ENCODE measurements at places on chromosomes 16 and 17.

DNA sequence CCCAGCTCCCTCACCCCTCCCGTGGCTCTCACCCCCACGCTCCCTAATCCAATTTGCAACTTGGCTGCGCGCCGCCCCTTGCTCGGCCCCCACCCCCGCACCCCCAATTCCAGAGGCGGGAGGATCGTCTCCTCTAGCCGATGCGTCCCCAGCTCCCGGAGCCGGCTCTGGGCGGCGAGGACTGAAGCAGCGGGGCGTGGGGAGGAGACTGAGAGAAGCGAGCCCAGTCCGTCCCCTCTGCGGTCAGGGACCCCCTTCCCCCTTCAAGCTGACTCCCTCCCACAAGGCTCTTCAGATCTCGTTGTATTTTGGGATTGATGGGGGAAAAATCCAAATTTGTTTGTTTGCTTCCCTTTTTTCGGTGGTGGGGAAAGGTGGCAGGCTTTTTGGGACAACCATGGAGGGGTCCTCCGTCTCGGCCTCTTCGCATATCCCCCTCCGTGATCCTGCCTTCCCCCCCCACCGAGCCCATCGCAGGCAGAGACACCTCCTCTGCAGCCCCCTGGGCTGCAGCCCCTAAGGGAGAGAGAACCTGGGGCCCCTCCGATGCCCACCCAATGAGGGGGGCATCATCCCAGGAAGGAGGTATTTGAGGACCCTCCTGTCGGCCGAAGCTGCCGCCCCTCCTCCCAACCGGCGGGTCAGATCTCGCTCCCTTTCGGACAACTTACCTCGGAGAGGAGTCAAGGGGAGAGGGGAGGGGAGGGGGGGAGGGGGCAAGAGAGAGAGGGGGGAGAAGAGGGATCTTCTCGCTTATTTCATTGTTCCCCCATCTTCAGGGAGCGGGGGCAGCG, 466 bp downstream of the NEUROD2 start:
- DNase-seq = no peak

GRCh38 chr17:6420173-6420641, 14.7 kb downstream of the AIPL1 start:
- DNase-seq = peak; percentile 44

GRCh38 chr17:75191584-75191983, 8.8 kb upstream of the SUMO2 start:
- peak; percentile 75 for DNase-seq

GRCh38 chr16:64313726-64314125, 808.1 kb downstream of the CDH11 start:
- no peak for DNase-seq

- DNase-seq = no peak
Measured at GRCh38 chr16:56532714-56533113, 12.9 kb upstream of the BBS2 start.

DNA sequence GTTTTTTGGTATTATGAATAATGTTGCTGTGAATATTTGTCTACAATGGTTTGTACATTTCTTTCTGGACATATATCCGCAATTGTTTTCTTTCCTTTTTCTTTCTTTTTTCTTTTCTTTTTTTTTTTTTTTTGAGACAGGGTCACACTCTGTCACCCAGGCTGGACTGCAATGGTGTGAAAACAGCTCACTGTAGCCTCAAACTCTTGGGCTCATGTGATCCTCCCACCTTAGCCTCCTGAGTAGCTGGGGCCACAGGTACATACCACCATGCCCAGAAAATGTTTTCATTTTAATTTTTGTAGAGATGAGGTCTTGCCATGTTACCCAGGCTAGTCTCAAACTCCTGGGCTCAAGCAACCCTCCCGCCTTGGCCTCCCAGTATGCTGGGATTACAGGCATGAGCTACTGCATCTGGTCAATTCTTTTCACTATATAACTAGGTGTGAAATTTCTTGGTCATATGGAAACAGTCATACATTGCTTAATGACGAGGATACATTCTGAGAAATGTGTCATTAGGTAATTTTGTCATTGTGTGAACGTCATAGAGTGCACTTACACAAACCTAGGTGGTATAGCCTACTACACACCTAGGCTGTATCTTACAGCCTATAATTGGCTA, 15.2 kb downstream of the IL21R start:
- no peak for DNase-seq

- DNase-seq = no peak
Measured at GRCh38 chr16:74020095-74020670, 276.4 kb upstream of the PSMD7 start.

DNA sequence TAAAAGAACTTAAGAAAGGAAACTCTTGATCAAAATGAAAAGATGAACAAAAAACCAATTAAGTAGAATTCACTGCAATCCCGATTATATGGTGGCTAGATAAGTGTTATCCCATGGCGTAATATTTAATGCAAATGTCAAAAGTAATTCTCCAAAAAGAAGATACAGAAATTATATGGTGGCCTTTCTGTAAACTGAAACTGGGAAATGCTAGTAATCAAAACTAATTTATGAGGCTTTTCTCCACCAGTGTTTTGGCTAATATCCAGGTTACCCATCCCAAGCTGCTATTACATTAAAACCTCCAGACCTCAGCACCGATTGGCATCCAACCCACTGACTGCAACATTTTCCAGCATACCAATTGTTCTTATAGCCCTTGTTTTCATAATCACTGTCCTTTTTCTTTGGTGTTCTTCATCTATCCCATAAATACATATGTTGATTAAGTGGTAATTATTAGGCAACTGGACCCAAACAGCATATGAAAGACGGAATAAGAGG, 77.2 kb upstream of the TNRC6A start:
- no peak for DNase-seq

DNA sequence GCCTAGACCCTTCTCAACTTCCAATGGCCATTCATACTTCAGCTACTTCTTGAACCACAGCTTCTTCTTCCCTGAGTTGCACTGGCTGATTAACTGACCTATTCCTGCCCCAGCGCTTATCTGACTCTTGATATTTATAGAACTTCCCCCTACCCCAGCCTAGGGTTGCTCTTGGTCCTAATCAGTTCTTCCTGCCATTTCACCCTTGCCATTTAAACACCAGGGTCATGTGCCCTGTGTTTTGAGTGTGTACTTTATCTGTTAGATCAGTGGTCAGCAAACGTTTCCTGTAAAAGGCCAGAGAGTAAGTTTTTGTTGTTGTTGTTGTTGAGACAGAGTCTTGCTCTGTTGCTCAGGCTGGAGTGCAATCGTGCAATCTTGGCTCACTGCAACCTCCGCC, 82.4 kb upstream of the COX10 start:
- no peak for DNase-seq

- DNase-seq = peak; percentile 39
Measured at GRCh38 chr17:5759501-5759925, 175.2 kb upstream of the NLRP1 start.

DNA sequence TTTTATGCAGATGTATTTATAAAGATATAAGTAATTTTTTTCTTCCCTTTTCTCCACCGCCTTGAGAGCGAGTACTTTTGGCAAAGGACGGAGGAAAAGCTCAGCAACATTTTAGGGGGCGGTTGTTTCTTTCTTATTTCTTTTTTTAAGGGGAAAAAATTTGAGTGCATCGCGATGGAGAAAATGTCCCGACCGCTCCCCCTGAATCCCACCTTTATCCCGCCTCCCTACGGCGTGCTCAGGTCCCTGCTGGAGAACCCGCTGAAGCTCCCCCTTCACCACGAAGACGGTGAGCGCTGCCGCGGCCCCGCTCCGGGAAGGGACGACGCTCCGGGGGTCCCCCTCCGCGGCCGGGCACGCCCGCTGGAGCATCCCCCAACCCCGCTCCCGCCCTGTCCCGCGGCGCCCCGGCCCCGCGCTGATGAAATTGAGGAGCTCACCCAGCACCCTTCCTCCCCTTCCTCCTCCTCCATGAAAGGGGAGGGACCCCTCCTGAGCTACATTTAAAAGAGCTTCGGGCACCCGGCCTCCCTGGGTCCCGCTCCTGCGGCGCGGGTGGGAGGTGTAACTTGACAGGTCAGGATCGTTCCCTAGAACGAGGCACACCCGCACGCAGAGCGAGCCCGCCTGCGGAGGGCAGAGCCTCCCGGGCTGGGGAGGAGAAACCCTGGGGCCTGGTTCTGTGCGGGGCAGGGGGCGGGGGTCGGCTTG, 706 bp downstream of the HLF start:
- DNase-seq = no peak

DNA sequence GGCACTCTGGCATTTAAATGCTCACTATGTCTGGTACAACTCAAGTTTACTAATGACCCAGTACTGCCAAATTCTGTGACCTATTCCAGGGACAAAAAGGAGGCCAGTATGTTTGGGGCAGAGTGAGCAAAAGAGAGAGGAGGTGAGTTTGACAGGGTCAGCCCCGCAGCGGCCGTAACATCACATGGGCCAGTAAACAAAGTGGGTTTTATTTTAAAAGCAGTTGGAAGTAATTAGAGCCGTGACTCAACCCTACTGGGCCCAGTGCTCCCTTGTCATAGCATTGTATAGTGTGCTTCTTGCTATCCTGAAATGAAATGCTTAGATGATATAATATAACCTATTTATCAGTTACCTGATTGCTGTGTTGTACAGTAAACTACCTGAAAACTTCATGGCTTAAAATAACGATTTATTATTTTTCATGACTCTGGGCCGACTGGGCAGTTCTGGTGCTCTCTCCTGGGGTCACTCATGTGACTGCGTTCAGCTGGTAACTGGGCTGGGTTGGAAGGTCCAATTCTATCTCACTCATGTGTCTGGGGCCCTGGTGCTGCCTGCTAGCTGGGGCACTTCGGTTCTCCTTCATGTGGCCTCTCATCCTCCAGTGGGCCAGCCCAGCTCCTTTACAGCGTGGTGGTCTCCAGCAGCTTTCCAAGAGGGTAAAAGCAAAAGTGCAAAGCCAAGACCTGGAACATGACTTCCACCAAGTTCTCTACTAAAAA, 27.4 kb downstream of the IQCK start:
- no peak for DNase-seq

GRCh38 chr17:21019976-21020586, 22.7 kb downstream of the USP22 start:
- no peak for DNase-seq

DNA sequence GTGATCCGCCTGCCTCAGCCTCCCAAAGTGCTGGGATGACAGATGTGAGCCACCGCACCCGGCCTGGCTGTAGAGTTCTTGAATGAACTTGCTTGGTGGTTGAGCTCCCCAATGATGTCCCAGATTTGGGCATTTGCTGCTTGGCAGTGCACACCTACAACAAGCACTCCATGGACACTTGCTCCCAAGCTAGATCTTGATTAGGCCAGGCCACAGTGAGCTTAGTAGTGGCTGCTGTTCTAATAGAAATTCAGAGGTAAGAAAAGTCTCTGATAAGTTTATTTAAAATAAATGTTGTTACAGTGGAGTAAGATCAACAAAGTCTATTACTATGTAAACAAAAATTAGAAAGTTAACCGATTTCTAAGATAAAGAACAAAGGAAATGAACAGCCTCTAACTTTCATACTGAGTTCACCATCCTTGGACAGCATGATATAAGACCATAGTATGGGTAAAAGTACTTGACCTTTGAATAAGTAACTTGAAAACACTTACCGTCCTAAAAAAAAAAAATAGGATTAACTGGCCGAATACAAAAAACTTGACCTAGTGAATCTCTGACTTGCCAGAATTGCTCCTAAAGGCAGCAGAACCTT, 951 bp downstream of the TMED6 start:
- no peak for DNase-seq

GRCh38 chr16:2799205-2799858, 1.1 kb downstream of the PRSS41 start:
- DNase-seq = no peak

DNA sequence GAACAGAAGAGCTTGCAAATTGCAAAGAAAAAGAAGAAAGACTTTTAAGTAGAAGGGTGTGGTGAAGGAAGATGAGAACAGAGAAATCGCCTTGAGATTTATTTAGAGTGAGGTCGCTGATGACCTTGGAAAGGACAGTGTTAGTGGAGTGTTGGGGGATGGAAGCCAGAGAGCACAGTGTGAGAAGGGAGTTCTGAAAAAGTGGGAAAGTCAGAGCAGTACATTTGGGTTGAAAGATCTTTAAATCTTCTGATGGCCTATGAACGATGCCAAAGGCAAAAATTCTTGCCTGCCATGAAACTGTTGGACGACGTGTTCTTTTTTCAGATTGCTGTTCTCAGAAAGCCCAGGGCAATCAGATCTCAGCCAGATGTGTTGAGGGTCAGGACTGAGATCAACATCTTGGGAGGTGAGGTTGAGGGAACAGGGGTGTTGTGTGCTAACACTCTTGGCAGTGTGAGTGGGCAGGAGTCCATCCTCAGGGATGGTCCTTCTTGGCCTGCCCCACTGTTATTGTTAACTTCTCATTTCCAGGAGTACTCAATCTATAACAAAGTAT, 330.1 kb downstream of the MAP2K6 start:
- no peak for DNase-seq

GRCh38 chr16:15857724-15858560, 1.1 kb upstream of the MYH11 start:
- peak; percentile 14 for DNase-seq

DNA sequence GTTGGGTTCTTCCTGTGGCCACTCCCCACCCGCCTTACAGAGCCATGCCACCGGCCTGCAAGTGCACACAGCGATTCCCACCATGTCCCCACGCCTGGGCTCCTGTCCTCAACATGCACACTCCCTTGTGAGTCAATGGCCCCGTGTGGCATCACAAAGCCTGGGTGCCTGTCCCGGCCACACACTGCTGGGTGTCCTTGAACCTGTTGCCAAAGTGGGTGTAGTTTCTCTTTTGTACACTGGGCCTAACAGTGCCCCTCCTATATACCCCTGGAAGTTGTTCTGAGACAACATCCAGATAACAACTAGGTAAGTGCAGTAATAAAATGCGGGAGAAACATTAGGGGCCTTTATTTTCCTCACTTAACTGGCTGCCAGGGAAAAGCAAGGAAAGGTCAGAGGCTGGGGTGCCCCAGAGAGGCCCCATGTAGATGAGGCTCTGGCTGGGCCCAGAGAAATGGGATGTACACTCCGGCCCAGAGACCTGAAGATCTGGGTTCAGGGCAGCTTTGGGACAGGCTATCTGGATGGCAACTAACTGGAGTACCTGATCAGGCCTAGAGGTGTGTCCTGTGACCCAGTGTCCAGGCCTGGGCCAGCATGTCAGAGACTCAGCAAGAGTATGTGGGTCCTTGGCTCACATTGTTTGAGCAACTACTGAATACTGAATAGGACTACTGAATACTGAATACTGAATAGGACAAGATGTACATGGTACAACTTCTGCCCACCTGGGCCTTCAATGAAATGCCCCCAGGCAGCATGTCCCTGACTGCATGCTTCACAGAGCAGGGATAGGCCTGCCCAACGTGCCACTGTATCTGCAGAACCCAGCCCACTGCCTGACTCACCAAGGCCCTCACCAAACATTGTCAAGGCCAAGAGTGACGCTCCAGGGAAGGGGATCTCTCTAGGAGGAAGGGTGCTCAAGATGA, 8.3 kb downstream of the ABCC3 start:
- peak; percentile 72 for DNase-seq

DNA sequence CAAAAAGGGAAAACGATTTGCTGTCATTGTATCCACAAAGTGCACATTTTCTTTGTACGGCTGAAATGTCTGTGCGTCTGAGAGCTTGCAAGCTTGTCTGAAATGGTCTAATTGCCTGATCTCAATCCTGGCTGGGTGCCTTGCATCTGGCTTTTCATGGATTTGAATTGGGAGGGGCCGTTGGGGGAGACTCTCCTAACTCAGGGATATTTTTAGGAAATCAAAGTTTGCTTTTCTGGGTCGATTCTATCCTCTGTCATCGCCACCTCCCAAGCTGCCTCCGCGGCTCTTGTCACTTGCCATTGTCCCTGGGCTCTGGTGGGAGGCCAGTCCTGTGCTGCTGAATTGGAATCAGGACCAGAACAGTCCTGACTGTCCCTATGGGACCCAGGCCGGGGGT, 33.3 kb upstream of the MGAT5B start:
- DNase-seq = no peak
